ENCODE measurements at places on chromosomes 7 and 10. TPM values are rescaled to one million over a fixed set of nuclear protein-coding genes. Genes with fewer than 3 reads are reported as not detected.

Gene DPYSL4
- 17.9 TPM for total RNA-seq

Gene SYT15
- 1.5 TPM for total RNA-seq

Gene MALRD1
- total RNA-seq, result not detected

Gene ABCB8
- 59.5 TPM for total RNA-seq

Gene ANKRD22
- total RNA-seq, result not detected

Gene FOXI2
- total RNA-seq, result not detected

Gene IL6
- total RNA-seq, result not detected

Gene OR13A1
- total RNA-seq, result not detected

Gene ANXA8
- 7.5 TPM for total RNA-seq

Gene C10orf88
- 9.1 TPM for total RNA-seq

Gene TDRD1
- 0.11 TPM for total RNA-seq

Gene ADAMTS14
- 0.39 TPM for total RNA-seq

Gene ADCY1
- 8.9 TPM for total RNA-seq

Gene CUZD1
- total RNA-seq, result 2.5 TPM

Gene AVPI1
- total RNA-seq, result 2.4 TPM

Gene WNT2
- not detected for total RNA-seq

Gene CALHM3
- total RNA-seq, result not detected
